ENCODE measurements at places on chromosomes 4 and X.

DNA sequence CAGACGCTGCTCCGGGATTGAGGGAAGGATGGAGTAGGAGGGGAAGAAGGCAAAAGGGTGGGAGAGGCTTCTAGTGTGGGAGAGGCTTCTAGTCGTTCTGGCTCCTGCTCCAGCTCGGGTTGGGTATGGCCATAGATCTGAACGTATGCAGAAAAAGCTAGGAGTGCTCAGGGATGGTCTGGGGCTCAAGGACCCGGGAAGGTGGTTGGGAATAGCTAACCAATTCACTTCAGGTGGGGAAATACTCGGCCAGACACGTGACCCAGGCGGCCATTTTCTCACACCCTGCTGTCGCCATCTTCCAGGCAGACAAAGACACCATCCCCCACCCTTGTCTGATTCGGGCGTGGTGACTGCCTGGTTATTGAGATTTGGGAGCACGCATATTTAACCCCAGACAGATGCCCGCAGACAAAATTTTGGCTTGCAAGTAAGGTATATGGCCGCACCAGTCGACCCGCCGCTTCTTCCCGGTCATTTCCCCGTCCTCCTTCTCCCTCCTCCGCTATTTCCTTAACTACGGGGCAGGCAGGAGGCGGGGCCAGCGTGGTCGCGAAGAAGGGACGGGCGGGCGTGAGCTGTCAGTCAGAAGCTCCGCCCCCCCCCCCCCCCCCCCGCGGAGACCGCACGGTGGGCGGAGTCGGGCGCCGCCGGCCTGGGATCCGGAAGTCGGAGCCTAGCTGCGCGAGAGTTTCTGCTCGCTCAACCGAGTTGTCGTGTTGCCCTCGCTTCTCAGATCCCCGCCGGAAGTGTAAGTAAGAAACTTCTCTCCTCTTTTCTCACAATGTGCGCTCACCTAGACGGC lies at the start of gene GNL3L:
GNL3L (plus strand) TSS at position 668 of the 805 bp plus-strand sequence. CDS start 2,348 bp downstream, outside the sequence.
- peak; percentile 80 for DNase-seq

- DNase-seq: no peak
These were observed 1.3 kb downstream of the NEXMIF start for GRCh38 chrX:74923942-74924448.

GRCh38 chrX:67503004-67503403 lies 40.8 kb upstream of the AR start:
- no peak for DNase-seq

- no peak for DNase-seq
These were observed 69.8 kb downstream of the PSAPL1 start for GRCh38 chr4:7364979-7365378.

DNA sequence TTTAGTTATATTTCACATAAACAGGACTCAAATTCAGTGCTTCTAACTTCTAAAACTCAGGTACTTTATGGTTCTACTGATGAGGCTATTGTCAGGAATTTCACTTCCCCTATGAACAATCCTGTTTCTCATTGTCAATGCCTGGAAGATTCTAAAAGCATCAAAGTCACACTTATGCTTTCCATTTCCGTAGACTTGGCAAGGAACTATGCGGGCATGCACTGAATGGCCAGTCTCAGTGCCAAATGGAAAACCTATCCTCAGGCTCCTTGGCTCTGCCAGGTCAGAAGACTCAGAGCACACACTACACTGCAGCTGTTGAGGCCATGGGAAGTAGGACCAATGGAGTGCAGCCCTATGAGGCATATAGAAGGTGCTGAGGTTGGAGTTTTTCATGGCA lies 97.0 kb upstream of the PTPN13 start:
- no peak for DNase-seq

- DNase-seq: no peak
These were observed 322.1 kb downstream of the TLL1 start for GRCh38 chr4:166195101-166195500.

DNA sequence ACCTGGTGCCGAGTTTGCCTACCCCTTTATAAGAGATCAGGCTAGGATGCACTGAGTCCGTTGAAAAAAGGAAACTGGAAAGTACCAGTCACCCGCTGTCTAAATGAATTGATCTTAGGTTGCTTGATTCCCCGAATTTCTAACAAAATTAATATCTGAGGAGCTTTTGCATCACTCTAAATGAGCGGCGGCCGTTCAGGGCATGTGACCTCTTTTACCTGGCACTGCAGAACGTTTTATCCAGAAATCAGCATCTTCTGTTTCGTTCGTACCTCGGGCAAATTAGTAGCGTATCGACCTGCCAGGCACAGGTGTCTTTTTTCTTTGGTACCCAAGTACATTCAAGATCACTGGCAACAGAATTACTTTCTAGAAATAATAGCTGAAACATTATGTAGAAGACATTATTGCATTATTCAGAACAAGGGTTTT lies 876 bp downstream of the KLHL2 start:
- DNase-seq: no peak

All from NCI-H2107 (cell line).